Foreskin fibroblast (primary cell): ENCODE measurements at places on chromosomes 11 and 22.
A peak's percentile ranks its signal among the peaks of the same experiment; 100 is the strongest.

DNA sequence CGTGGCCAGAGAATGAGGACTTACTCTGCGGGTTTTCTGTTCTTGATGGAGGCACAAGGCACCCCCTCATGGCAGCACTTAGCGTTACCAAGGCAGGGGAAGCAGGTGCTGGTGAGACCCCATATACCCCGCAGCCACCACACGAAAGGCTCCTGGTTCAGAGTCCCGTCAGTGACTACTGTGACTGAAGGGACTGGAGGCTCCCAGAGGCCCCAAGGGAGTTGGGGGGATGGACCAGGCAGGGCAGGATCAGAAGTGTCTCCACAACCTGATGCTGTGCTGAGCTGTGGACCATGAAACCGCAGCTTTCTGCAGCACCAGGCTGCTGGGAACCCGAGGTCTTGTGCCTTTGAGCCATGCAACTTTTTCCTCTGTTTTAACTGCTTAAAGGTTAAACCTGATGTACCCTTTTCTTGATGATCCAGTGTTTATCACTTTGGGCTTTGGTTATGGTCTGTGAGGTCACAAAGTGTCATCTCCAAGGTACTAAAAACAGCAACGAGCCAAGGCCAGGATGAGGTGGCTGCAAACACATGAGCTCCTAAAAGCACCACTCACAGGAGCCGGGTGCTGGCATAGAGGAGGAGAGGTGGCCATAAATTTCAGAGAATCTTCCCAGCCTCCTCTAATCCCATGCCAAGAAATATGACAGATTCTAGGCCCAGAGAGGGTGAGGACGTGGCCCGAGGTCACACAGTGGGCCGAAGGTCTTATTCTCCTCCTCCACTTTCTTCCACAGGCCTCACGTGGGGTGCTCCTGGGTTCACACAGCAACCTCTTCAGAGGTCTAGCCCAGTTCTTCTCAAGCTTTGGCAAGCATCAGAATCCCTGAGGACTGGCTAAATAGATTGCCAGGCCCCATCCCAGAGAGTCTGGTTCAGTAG lies 4.2 kb upstream of the LRRC32 start:
- DNase-seq = no peak

DNA sequence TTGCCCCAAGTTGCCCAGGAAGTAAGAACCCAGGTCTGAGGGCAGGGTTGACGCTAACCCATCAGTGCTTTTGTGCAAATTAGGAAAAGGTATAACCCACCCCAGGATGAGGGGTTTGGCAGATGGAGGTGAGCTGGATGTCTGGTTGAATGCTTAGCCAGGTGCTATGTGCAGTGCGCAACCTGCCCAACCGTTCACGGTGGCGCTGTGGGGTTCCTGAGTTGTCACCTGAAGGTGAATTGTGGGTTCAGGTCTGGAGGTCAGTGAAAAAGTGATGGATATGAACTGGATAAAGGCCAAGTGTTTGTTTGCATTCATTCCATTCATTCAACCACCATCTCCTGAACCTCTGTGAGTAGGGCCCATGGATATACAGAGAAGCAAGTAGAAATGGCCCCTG lies 14.3 kb upstream of the LGALS2 start:
- DNase-seq = no peak

GRCh38 chr11:110196241-110196754 lies 100.1 kb downstream of the RDX start:
- peak; percentile 92 for DNase-seq

DNA sequence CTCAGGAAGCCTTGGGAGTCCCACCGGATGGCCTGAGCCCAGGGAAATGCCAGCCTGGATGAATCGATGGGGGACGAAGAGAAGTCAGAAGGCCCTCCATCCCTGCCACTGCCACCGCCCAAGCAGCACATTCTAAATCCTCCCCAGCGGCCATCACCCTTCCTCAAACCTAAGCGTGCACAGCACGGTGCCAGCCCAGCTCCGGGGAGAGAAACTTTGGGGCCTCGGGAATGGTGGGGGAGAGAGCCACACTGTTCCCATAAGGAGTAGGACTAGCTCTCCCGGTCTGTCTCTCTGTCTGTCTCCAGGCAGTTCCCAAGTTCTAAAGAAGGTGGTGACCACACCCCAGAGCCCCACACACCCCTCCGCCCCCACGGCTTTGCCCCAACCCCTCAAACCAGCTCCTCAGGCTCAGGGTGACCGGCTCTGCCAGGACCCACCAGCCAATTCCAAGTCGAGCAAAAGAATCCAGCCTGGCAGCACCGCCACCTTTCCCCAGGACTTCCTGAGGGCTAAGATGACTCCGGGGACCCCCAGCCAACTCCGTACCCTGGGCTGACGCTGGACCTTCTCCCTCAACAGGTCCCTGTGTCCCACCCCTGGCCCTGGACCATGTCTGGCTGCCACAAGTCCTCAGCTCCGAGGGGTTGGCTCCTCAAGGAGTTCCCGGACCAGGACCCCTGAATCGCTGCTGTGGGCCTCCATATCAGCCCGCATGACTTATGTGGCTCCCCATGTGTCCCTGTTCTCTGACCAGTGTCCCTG lies 2.7 kb downstream of the AHNAK start:
- peak; percentile 48 for DNase-seq
